A549 treated with DMSO at 1 μM for 4 hours (cell line): ENCODE measurements at places on chromosomes 1 and 21. TPM values are rescaled to one million over a fixed set of nuclear protein-coding genes. Genes with fewer than 3 reads are reported as not detected.

Gene PALMD
- total RNA-seq = 0.36 to 0.57 TPM (median 0.50 TPM) in 5 replicates

Gene LCE1A
- total RNA-seq = not detected in 5 replicates

Gene SPATC1L
- 0.08 TPM in 2 of 5 replicates, not detected in the others for total RNA-seq

Gene STUM
- 0.02 TPM in 1 of 5 replicates, not detected in the others for total RNA-seq

Gene NIPAL3
- total RNA-seq = 7.0 to 9.4 TPM (median 7.5 TPM) in 5 replicates

Gene SLC44A5
- 0.06 to 0.11 TPM (median 0.09 TPM) in 4 of 5 replicates, not detected in the other for total RNA-seq

Gene PTGS2
- total RNA-seq = 10.0 to 16.4 TPM (median 13.3 TPM) in 5 replicates

Gene WDR64
- total RNA-seq = not detected in 5 replicates

Gene BMP8A
- 0.23 TPM in 1 of 5 replicates, not detected in the others for total RNA-seq

Gene ELAVL4
- not detected in 5 replicates for total RNA-seq

Gene HOOK1
- 0.25 to 0.66 TPM (median 0.31 TPM) in 5 replicates for total RNA-seq

Gene CATSPERE
- 0.05 to 0.23 TPM (median 0.09 TPM) in 4 of 5 replicates, not detected in the other for total RNA-seq

Gene PPFIA4
- 0.21 to 0.74 TPM (median 0.40 TPM) in 5 replicates for total RNA-seq

Gene HSF2BP
- total RNA-seq = 1.2 to 2.0 TPM (median 1.6 TPM) in 5 replicates

Gene RRP15
- 23.3 to 30.6 TPM (median 28.7 TPM) in 5 replicates for total RNA-seq

Gene CLEC20A
- not detected in 5 replicates for total RNA-seq

Gene CA14
- total RNA-seq = not detected in 5 replicates

Gene CYYR1
- total RNA-seq = not detected in 5 replicates

Gene KRTAP11-1
- not detected in 5 replicates for total RNA-seq

Gene PDC
- not detected in 5 replicates for total RNA-seq

Gene GBP3
- 1.2 to 2.1 TPM (median 1.6 TPM) in 5 replicates for total RNA-seq

Gene CCDC190
- total RNA-seq = not detected in 5 replicates

Gene LMOD1
- total RNA-seq = not detected in 5 replicates

Gene LAMB3
- total RNA-seq = 19.0 to 25.5 TPM (median 22.6 TPM) in 5 replicates

Gene F13B
- 0.05 to 0.13 TPM in 2 of 5 replicates, not detected in the others for total RNA-seq

Gene CFHR5
- not detected in 5 replicates for total RNA-seq

Gene HCRTR1
- total RNA-seq = not detected in 5 replicates

Gene FAM163A
- total RNA-seq = 0.02 TPM in 1 of 5 replicates, not detected in the others

Gene LZIC
- total RNA-seq = 20.7 to 24.6 TPM (median 22.2 TPM) in 5 replicates

Gene HMGCS2
- total RNA-seq = not detected in 5 replicates

Gene ANGPTL7
- total RNA-seq = not detected in 5 replicates

Gene PIK3R3
- 0.77 to 1.0 TPM (median 0.89 TPM) in 5 replicates for total RNA-seq

Gene IGFN1
- 0.85 to 1.5 TPM (median 1.1 TPM) in 5 replicates for total RNA-seq

Gene SMPDL3B
- 1.1 to 1.6 TPM (median 1.3 TPM) in 5 replicates for total RNA-seq

Gene CXADR
- 7.3 to 11.2 TPM (median 9.0 TPM) in 5 replicates for total RNA-seq

Gene RAB25
- 0.14 TPM in 1 of 5 replicates, not detected in the others for total RNA-seq

Gene KIF26B
- total RNA-seq = 0.02 to 0.14 TPM (median 0.05 TPM) in 5 replicates

Gene FAM177B
- not detected in 5 replicates for total RNA-seq

Gene PEX11B
- 21.3 to 26.2 TPM (median 23.2 TPM) in 5 replicates for total RNA-seq

Gene CSF3R
- not detected in 5 replicates for total RNA-seq

Gene INPP5B
- total RNA-seq = 4.7 to 5.4 TPM (median 5.1 TPM) in 5 replicates

Gene SLC19A1
- total RNA-seq = 18.2 to 24.9 TPM (median 23.1 TPM) in 5 replicates

Gene CFAP141
- not detected in 5 replicates for total RNA-seq

Gene BSND
- not detected in 5 replicates for total RNA-seq

Gene ECE1
- total RNA-seq = 55.6 to 68.4 TPM (median 62.5 TPM) in 5 replicates

Gene C1orf226
- 0.73 to 1.1 TPM (median 0.78 TPM) in 5 replicates for total RNA-seq

Gene PCP4L1
- total RNA-seq = 0.06 to 0.10 TPM (median 0.08 TPM) in 3 of 5 replicates, not detected in the others

Gene RYR2
- total RNA-seq = 0.03 to 0.10 TPM (median 0.06 TPM) in 4 of 5 replicates, not detected in the other

Gene SPRR2F
- not detected in 5 replicates for total RNA-seq

Gene KLHDC9
- total RNA-seq = 1.6 to 1.7 TPM (median 1.7 TPM) in 5 replicates

Gene CLDN17
- not detected in 5 replicates for total RNA-seq

Gene TRIM45
- total RNA-seq = 1.1 to 1.5 TPM (median 1.3 TPM) in 5 replicates

Gene IQGAP3
- 11.7 to 19.1 TPM (median 16.5 TPM) in 5 replicates for total RNA-seq

Gene UQCRHL
- 5.7 to 8.0 TPM (median 6.9 TPM) in 5 replicates for total RNA-seq
